ENCODE measurements at places on chromosomes 2 and 18. TPM values are rescaled to one million over a fixed set of nuclear protein-coding genes. Genes with fewer than 3 reads are reported as not detected.

PPIL3 gene
- 38.4 TPM for total RNA-seq

GNLY gene
- total RNA-seq = 0.95 TPM

SERPINB3 gene
- not detected for total RNA-seq

SNORC gene
- total RNA-seq = 7.7 TPM

HOXD8 gene
- 1.7 TPM for total RNA-seq

FTCDNL1 gene
- 3.1 TPM for total RNA-seq

STARD6 gene
- not detected for total RNA-seq

CIB4 gene
- total RNA-seq = not detected

RGPD4 gene
- not detected for total RNA-seq

ANO7 gene
- 2.7 TPM for total RNA-seq

FEV gene
- not detected for total RNA-seq

CAPN14 gene
- 0.14 TPM for total RNA-seq

NEUROD1 gene
- total RNA-seq = not detected
